ENCODE measurements at places on chromosomes 5 and 9.

DNA sequence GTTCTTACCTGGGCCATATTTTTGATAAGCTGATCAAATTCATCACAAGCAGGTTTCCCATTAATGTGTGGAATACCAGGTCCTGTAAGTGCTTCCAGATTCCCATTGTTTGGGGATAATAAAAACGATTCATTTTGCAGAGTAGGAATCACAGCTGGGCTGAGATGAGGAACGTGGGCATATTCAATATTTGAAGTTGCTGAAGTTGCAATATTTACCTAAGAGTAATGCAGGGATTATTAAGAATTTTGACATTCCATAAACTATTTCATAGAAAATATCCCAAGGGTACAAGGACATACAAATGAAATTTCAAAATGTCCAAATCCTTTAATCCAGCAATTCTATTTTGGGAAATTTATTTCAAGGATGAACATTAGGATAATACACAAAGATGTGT is 55.1 kb downstream of the MPDZ start:
- DNase-seq, result no peak

GRCh38 chr5:35853631-35854030 is 3.1 kb upstream of the IL7R start:
- DNase-seq, result no peak

DNA sequence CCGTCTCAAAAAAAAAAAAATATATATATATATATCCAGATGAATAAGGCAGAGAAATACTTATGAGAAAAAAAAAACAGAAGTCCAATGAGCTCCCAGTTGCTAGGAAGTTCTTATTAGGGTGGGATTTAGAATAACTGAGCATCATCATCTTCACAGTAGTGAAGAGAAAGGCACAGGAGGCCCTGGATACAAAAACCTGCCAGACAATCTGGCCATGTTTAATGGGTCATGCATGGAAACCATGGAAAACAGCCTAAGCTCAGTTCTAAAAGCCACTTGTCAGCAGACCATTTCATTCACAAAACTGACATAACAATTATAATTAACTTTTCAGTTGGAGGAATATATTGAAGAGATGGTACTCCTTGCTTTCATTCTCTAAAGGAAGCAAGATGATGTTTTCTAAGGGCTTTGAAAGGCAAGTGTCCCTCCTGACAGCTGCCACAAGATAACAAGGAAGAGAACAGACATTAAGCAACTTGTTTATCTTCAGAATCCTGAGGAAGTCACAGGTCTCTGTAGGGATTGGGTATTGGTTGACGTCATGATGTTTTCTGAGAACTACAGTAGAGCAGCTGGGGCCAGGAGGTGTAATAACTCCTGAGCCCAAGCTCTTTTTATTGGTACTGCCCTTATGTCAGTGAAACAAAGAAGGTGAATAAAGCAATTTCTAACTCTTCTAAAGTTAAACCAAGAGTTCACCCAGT is 463.1 kb downstream of the DMAC1 start:
- no peak for DNase-seq

DNA sequence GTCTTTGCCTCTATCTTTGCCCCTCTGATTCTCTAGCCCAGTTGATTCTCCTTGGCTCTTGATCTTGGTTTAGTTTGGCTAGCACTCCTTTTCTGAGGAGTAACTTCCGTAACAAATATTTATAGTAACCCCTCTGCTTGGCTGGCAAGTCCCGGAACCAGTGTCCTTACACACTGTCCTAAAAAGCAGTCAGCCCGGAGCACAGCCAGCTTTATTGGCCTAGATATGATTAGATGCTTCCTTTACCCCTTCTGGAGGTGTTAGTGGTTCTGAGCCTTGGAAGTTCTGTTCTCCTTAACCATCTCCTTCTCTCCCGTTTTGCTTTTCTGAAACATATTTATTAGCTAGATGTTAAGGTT is 17.0 kb upstream of the MSMP start:
- no peak for DNase-seq

GRCh38 chr9:99197124-99197630 is 24.6 kb downstream of the ALG2 start:
- no peak for DNase-seq

DNA sequence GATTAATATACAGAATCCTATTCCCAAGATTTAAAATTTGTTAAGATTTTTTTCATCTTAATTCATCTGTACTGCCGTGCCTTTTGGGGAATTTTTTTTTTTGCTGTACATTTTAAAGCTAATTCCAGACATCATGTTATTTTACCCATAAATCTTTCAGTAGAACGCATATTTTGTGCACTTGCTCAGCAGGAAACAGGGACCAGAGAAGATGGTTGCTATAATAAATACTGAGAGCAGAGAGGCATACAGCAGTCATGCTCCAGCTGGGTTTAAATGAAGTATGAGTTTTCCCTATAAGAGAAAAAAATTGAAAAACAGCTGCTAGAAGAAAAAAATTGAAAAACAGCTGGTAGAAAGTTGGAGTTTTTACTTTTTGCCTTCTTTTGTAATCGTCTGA is 196.9 kb upstream of the PUM3 start:
- no peak for DNase-seq

GRCh38 chr5:132099076-132099748 is 25.6 kb downstream of the CSF2 start:
- no peak for DNase-seq

DNA sequence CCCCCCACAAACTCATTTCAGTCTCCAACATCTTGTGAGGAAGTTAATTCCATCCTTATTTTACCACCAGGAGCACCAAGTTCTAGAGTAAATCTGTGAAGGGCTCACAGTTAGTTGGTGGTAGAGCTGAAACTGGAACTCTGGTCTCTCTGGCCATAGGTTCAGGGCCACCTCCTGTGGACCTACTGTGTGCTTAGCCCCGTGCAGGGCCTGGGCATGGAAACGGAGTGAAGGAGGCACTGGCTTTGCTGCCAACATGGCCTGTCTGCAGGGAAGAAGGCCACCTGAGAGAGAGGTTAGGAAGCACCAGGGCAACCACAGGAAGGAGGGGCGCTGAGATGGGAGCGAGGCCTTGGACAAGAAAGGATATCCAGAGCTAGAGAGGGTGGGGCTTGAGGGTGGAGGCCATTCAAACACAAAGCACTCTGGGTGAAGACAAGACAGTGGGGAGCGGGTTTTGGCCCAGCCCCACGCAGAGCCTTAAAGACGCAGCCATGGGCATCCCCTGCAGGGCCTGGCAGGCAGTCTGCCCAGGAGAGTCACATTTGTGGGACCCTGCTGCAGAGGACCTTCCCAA is 16.0 kb upstream of the DAB2IP start:
- DNase-seq, result no peak

GRCh38 chr9:72554221-72554641 is 32.8 kb downstream of the TMC1 start:
- DNase-seq, result no peak
